ENCODE measurements at places on chromosomes 16 and 17. TPM values are rescaled to one million over a fixed set of nuclear protein-coding genes. Genes with fewer than 3 reads are reported as not detected.

The PRKAR1A gene
- total RNA-seq = 186 TPM

The ATMIN gene
- 20.6 TPM for total RNA-seq

The KRT12 gene
- not detected for total RNA-seq

- ATAC-seq = no peak
These were observed 48.5 kb downstream of the BRD7 start for GRCh38 chr16:50320310-50320709.

DNA sequence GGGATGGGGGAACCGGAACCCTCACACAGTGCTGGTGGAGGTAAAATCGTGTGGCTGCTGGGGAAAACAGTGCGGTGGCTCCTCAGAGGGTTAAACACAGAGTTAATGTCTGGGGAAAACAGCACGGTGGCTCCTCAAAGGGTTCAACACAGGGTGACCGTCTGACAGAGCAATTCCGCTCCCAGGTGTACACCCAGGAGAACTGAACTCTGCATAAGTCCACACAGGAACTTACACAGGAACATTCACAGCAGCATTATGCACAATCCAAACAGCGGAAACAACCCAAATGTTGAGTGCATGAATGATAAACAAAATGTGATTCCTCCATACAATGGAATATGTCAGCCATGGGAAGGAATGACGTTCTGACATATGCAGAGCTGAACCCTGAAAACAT is 51.4 kb downstream of the CCDC57 start:
- no peak for ATAC-seq

DNA sequence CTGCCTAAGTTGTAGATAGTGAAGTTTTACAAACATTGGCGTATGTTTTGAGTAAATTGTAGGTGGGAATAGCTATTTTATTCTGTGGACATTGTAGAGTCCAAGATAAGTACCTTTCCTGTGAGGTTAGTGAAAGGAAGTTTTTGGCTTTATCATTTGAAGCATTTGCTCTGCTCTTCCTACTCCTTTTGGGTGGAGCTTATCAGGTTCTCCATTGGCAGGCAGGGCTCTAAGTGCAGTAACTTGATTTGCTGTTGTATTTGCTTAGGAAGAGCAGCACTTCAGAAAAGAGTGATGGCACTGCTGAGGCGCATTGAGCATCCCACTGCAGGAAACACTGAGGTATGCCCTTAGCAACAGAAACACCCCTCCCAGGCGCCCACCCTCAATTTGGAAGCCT is 70.1 kb downstream of the OMG start:
- ATAC-seq = no peak

- no peak for ATAC-seq
These were observed at the start of gene NHERF2 for GRCh38 chr16:2026461-2027023. Gene NHERF2 (plus strand): TSS chr16:2026902. CDS start chr16:2027006, 104 bp downstream.

GRCh38 chr16:89115216-89115861 is 21.7 kb downstream of the ACSF3 start:
- ATAC-seq = peak; percentile 96

DNA sequence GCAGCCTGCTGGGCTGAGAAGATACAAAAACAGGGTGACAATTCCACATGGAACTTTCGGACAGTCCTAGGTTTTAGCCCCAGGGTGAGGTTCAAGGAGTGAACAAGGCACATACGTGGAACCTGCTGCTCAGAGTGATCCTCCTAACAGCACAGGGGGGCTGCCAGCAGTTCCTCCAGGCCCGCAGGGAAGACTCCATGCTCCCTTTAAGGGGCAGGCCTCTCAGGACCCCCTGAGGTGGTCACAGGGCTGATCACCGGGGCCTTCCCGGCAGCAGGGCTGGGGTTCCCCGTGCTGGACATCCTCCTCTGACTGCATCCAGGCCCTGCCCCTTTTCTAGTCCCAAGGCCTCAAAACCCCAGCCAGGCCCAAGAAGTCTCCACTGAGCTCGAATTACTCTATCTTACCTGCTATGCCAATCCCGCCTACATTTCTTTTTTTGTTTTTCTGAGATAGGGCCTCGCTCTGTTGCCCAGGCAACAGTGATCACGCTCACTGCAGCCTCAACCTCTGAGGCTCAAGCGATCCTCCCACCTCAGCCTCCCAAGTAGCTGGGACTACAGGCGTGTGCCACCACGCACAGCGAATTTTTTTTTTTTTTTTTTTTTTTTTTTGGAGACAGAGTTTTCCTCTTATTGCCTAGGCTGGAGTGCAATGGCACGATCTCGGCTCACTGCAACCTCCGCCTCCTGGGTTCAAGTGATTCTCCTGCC is 10.4 kb downstream of the CANT1 start:
- no peak for ATAC-seq

DNA sequence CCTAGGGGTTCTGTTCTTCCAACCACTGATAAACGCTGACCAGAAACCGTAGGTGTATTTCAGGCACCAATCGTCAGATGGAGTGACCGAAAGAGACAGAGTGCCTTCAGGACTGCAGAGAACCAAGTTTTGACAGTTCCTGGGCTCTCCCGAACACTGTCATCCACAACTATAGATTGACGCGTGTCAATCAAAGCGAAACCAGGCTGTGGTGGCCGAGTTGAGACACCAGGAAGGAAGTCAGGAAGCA is 11.9 kb upstream of the AURKB start:
- peak; percentile 53 for ATAC-seq

DNA sequence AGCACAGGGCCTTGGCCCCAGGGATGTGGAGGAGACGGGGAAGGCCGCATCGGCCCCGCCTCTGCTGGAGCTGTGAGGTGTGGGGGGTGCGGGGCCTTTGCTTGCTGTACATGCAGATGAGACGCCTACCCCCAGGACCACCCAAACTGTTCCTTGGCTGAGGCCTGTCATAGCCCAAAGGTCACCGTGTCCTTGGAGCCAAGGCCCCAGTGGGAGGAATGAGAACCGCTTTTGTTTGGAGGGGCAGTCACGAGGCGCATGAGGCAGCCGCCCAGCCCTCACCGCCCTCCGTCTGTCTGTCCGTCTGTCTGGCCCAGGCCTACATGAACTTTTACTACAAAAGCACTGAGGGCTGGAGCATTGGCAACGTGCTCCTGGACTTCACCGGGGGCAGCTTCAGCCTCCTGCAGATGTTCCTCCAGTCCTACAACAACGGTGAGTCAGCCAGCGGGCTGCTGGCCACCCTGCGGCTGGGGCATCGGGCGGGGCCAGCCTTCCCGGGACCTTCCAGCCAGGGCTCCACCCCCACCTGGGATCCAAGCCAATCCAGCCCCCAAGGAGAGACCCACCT is 8.8 kb downstream of the TAX1BP3 start:
- ATAC-seq = no peak

- ATAC-seq = no peak
These were observed 2.5 kb upstream of the GJD3 start for GRCh38 chr17:40366861-40367518.
